ENCODE measurements at places on chromosomes 13 and 19.

GRCh38 chr19:49614096-49614833, 23.3 kb downstream of the PRR12 start:
- DNase-seq, result no peak

DNA sequence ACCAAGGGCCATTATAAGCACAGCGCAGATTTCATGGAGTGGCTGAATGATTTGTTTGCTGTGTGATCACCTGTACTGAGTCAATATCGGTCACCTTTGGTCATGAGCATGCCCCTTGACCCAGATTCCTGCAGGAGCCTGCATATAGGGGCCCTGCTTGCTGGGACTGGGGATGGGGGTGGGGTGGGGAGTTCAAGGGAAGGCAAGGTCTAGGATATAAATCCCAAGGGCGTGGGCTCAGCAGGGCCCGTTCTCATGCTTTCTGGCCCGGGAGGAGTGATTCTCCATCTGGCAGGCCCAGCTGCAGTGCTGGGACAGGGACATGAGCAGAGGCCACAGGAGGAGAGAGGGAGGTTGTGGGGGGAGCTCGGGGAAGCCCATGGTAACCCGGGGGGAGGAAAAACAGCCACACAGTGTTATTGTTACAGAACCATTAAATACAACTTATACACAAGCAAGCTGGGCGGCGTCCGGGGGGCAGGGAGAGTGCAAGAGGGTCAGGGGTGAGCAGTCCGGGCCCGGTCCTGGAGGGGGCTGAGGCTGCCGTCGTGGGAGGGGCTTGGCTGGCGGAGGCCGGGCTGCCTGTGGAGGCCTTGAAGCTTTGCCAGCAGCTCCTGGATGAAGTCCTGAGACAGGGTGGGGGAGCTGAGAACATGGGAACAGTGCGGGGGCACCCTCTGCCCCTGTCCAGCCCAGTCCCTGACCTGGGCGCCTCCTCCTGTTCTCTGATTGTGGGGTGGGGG, 5.2 kb downstream of the PPP1R14A start:
- DNase-seq, result no peak

DNA sequence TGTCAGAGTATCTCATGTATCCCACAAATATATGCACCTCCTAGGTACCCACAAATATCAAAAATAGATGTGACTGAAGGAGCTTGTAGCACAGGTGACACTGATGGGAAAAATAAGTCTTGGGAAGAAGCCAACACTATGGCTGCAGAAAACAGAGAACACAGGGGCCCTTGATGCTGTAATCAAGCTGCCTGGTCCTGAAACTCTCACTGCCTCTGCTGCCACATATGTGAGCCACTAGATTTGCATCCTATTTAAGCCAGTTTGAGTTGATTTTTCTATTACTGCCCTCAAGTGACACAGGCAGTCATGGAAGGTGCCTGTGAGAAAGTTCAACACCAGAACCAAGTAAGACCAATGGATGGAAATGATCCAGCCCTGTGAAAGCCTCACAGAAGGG, 720.8 kb downstream of the UQCRFS1 start:
- no peak for DNase-seq

- DNase-seq, result no peak
Observed at GRCh38 chr19:38933544-38933943, 2.8 kb downstream of the MRPS12 start.
